ENCODE measurements at places on chromosomes 3 and 15.
A peak's percentile ranks its signal among the peaks of the same experiment; 100 is the strongest.

GRCh38 chr15:94793207-94793606, 561.8 kb downstream of the MCTP2 start:
- no peaks in the 10 kb centered on the region for H3K27me3 ChIP-seq
- H3K36me3 ChIP-seq = no peaks in the 10 kb centered on the region
- H3K27ac ChIP-seq = no peak overlapping the region

GRCh38 chr3:161781381-161781780, 284.8 kb downstream of the OTOL1 start:
- H3K36me3 ChIP-seq = no peaks in the 10 kb centered on the region
- H3K27me3 ChIP-seq = no peaks in the 10 kb centered on the region
- no peak for DNase-seq
- no peak overlapping the region for H3K27ac ChIP-seq

GRCh38 chr3:175913286-175913685, 1054.2 kb downstream of the NAALADL2 start:
- no peaks in the 10 kb centered on the region for H3K36me3 ChIP-seq
- H3K27me3 ChIP-seq = no peaks in the 10 kb centered on the region
- no peak overlapping the region for H3K4me3 ChIP-seq
- no peaks in the 10 kb centered on the region for H3K4me1 ChIP-seq

- H3K4me3 ChIP-seq = no peak overlapping the region
- H3K27ac ChIP-seq = no peak overlapping the region
- H3K36me3 ChIP-seq = no peaks in the 10 kb centered on the region
- DNase-seq = no peak
- H3K4me1 ChIP-seq = no peaks in the 10 kb centered on the region
These were observed 51.7 kb downstream of the FAM174B start for GRCh38 chr15:92603743-92604470.

- peaks cover 41% of the 10 kb centered on the region for H3K27me3 ChIP-seq
- H3K4me3 ChIP-seq = no peak overlapping the region
- H3K36me3 ChIP-seq = no peaks in the 10 kb centered on the region
- DNase-seq = no peak
- no peak overlapping the region for H3K27ac ChIP-seq
These were observed 226.0 kb downstream of the KLF13 start for GRCh38 chr15:31552482-31553099.

DNA sequence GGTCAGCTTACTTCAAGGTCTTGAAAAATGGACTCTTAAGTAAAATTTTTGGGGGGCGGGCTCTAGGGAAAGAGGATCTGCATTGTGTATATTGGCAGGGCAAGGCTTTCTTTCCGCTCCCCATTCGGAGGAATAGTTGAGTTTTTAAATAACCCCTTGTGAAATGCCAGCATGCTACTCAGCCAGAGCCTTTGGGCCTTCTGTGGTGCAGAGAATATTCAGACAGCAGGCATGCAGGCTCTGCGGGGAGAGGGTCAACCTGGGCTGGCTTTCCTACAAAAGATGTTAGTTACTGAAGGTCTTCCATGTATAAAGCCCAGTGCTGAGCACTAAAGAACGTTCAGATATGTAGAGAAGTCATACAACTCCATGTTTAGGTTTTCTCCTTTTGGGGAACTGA, 40.6 kb downstream of the ADAMTSL3 start:
- no peak overlapping the region for H3K27ac ChIP-seq
- no peak for DNase-seq
- H3K4me1 ChIP-seq = no peaks in the 10 kb centered on the region
- H3K27me3 ChIP-seq = peaks cover 9% of the 10 kb centered on the region
- H3K4me3 ChIP-seq = no peak overlapping the region

DNA sequence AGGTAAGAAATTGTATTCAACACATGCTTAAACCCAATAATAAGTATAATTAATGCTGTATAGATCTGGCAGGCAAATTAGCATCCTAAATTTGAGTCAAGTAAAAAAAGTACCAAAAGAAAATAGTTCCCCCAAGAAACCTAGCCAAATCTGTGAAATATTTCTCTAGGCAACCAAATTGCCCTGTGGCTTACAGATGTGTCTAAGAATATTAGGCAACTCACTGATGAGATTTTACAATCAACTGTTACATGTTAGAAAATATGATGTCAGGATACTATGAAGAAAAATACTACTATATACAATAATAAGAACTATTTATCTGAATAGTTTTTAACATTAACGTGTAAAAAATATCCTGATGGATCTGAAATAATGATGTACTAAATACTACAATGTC, 397.1 kb downstream of the TIGIT start:
- peaks cover 24% of the 10 kb centered on the region for H3K36me3 ChIP-seq
- H3K4me1 ChIP-seq = no peaks in the 10 kb centered on the region
- DNase-seq = no peak
- no peak overlapping the region for H3K4me3 ChIP-seq
- no peaks in the 10 kb centered on the region for H3K27me3 ChIP-seq

GRCh38 chr3:67142432-67142831, 144.3 kb downstream of the KBTBD8 start:
- DNase-seq = no peak
- H3K27ac ChIP-seq = no peak overlapping the region
- H3K4me1 ChIP-seq = no peaks in the 10 kb centered on the region
- H3K4me3 ChIP-seq = no peak overlapping the region
- H3K36me3 ChIP-seq = peaks cover 8% of the 10 kb centered on the region

DNA sequence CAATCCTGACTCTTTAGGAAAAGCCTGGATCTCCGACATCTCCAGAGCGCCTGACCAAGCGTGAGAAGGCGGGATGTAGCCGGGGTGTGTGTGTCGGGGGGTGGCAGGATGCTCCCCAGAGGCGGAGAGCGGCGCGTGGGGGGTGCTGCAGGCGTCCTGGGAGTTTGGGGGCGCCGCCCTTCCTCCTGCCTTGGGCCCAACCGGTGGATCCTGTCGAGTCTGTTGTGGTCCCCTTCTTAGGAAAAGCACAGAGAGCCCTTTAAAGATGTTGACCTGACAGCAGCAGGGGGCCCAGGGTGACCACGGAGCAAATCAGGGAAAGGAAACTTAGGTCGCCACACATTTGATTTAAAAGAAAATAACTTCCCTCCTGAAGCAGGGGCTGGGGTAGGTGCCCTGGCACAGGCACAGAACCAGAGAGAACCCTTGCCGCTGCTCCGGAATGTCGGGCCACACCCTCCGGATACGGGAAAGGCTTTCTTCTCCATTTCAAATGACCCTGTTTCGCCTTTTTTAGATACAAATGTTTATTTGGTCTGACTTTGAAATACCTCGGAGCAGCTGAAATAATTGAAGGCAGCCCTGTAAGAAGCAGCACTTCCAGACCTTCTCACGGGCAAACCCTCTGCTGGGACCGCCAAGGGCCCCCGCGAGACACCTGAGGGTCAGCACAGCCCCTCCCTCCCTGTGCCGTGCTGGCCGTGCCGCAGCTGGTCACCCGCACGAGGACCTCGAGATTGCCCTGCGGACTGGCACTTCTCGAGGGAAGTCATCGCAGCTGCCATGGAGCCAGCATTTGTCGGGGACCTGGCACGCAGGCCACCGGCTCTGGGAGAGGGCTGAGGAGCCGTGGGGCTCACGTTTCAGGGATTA, 102.9 kb upstream of the KLF13 start:
- no peak for DNase-seq
- peaks cover 13% of the 10 kb centered on the region for H3K36me3 ChIP-seq
- H3K27me3 ChIP-seq = no peaks in the 10 kb centered on the region
- H3K27ac ChIP-seq = peak overlapping the region; percentile 81

- DNase-seq = no peak
- peaks cover 3% of the 10 kb centered on the region for H3K36me3 ChIP-seq
- no peak overlapping the region for H3K4me3 ChIP-seq
- H3K27ac ChIP-seq = peak overlapping the region; percentile 77
These were observed 377.0 kb downstream of the PLCL2 start for GRCh38 chr3:17261627-17262369.

DNA sequence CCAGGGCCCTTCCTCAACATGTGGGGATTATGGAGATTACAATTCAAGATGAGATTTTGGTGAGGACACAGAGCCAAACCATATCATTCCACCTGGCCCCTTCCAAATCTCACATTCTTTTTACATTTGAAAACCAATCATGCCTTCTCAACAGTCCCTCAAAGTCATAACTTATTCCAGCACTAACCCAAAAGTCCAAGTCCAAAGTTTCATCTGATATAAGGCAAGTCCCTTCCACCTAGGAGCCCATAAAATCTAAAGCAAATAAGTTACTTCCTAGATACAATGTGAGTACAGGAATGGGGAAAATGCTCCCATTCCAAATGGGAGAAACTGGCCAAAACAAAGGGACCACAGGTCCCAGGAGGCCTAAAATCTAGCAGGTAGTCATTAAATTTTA, 309.5 kb upstream of the SLITRK3 start:
- no peak overlapping the region for H3K4me3 ChIP-seq
- H3K4me1 ChIP-seq = no peaks in the 10 kb centered on the region
- no peak overlapping the region for H3K27ac ChIP-seq
- H3K27me3 ChIP-seq = no peaks in the 10 kb centered on the region
- no peak for DNase-seq

DNA sequence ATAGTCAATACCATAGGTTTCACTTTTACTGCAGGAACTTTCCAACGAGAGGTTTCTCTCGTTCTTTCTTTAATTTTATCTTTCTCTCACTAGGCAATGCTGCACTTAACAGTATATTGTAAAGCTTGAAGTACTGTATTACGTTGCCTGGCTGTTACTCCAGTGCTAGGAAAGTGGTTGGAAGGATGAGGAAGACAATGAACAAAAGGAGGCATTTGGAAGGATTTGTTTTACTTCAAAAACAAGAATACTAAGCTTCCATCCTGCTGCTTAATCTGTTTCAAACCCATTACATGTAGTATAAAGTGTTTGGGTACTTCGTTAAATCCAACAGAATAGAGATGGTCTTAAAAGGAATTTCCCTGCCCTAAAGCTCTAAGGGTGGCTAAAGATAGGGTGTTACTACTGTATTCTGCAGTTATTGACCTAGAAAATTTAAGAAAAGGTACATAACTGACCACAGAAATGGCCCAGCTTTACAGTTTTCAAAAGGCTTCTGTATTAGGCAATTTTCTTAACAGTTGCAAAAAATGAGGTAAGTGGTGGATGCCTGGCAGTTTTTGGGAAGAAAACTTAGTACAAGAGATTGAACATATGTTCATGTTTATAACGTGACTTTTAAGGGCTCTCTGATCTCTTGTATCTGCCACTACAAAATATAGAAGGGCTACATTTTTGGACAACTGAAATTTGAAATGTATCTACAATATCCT, 785 bp upstream of the IFT57 start:
- no peak for DNase-seq
- H3K4me3 ChIP-seq = peak overlapping the region; percentile 100
- peaks cover 27% of the 10 kb centered on the region for H3K4me1 ChIP-seq
- H3K27ac ChIP-seq = peak overlapping the region; percentile 99
- no peaks in the 10 kb centered on the region for H3K27me3 ChIP-seq
